H1 (cell line): ENCODE measurements at places on chromosomes 11 and 22. TPM values are rescaled to one million over a fixed set of nuclear protein-coding genes. Genes with fewer than 3 reads are reported as not detected.

The IFITM10 gene
- total RNA-seq = 0.22 and 0.23 TPM in 2 replicates

The APLNR gene
- 0.13 TPM in 1 of 2 replicates, not detected in the other for total RNA-seq

The TEX54 gene
- 1.2 TPM in 1 of 2 replicates, not detected in the other for total RNA-seq

- no peaks in the 10 kb centered on the region for H3K4me1 ChIP-seq
- no peaks in the 10 kb centered on the region for H3K27me3 ChIP-seq
- H3K36me3 ChIP-seq = no peaks in the 10 kb centered on the region
- DNase-seq = no peak
Measured at GRCh38 chr11:130202818-130203689, 43.5 kb downstream of the ST14 start.

- H3K27ac ChIP-seq = no peak overlapping the region
- H3K36me3 ChIP-seq = no peaks in the 10 kb centered on the region
- no peak overlapping the region for H3K4me3 ChIP-seq
- no peaks in the 10 kb centered on the region for H3K4me1 ChIP-seq
- DNase-seq = no peak
Measured at GRCh38 chr11:71062199-71062598, 190.2 kb downstream of the SHANK2 start.

DNA sequence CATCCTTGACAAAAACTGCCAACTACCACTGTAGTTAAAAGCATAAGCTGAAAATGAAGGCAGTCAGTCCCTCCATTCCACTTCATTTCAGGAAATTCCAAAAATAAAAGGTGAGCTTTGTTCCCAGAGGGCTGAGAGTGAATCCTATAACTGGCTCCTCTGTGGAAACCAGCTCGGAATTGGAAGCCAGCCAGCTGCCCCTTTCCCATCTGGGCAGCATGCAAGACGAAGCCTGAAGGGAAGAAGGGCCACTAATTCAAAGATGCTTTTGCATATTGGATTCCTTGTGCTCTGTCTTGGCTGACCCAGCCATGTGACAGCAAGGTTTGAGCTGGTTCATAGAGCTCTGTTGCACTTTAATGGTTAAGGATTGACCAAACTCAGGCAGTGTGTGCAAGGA is 83.4 kb downstream of the ALX4 start:
- no peak for DNase-seq
- H3K36me3 ChIP-seq = no peaks in the 10 kb centered on the region
- H3K27me3 ChIP-seq = no peaks in the 10 kb centered on the region
- H3K4me3 ChIP-seq = no peak overlapping the region
- H3K27ac ChIP-seq = no peak overlapping the region

DNA sequence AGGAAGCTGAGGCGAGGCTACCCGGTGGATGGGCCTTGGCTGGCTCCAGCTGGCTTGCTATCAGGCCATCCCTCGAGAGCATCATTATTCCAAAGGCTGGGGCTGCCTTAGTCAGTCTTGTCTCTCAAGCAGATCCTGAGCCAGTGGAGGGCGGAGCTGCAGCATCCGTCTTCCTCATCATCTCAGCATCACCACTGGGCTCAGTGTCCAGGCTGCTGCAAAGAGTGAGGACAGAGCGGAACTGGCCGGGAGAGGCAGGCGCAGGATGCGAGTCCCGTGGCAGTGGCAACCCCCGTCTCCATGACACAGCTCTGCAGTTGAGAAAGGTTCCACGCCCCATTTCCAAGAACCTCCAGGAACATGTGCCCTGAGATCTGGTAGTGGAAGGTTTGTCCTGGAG is 4.4 kb downstream of the TP53I11 start:
- H3K36me3 ChIP-seq = no peaks in the 10 kb centered on the region; the same call in 1 of the 2 replicates
- no peaks in the 10 kb centered on the region for H3K27me3 ChIP-seq
- DNase-seq = no peak
- H3K4me3 ChIP-seq = no peak overlapping the region
- peaks cover 49% of the 10 kb centered on the region for H3K4me1 ChIP-seq

DNA sequence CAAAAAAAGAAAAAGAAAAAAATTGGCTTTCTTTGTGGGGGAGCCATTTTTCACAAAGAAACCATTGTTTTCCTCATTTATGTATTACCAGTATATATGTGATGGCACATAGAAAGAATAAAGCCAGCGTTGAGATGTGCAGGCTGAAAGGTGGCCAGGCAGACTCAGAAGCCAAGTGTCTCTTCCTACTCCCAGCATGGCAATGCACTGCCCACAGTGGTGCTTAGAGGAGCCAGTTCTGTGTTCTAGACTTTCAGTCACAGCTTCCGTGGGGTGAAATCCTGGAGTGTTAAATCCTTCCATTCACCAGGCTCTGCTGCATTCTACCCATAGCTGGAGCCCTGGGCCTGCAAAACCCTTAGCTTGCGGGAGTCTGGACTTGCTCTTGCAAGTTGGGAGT is 18.9 kb downstream of the SNAP29 start:
- H3K4me3 ChIP-seq = no peak overlapping the region
- H3K27ac ChIP-seq = no peak overlapping the region
- H3K36me3 ChIP-seq = no peaks in the 10 kb centered on the region
- DNase-seq = no peak
- no peaks in the 10 kb centered on the region for H3K27me3 ChIP-seq
- no peaks in the 10 kb centered on the region for H3K4me1 ChIP-seq

DNA sequence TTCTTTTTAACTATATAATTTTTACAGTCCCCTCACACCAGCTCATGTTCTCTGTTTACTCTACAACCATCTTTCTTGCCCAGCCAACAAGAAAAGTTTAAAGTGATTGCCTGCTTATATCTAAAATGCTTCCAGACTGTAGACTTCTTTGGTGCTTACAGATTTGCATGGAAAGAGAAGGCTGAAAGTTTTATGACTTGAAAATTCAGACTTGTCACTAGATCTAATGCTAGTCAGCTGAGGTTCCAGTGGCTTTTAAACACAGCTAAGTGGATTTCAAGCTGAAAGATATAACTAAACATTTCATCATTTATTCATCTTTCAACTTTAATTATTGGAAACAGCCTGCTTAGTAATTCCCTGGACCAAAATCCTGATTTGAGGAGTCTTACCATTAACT is 178.4 kb downstream of the NAV2 start:
- no peak overlapping the region for H3K27ac ChIP-seq
